RPMI7951 (cell line): ENCODE measurements at places on chromosomes 5 and 9. TPM values are rescaled to one million over a fixed set of nuclear protein-coding genes. Genes with fewer than 3 reads are reported as not detected.

DNA sequence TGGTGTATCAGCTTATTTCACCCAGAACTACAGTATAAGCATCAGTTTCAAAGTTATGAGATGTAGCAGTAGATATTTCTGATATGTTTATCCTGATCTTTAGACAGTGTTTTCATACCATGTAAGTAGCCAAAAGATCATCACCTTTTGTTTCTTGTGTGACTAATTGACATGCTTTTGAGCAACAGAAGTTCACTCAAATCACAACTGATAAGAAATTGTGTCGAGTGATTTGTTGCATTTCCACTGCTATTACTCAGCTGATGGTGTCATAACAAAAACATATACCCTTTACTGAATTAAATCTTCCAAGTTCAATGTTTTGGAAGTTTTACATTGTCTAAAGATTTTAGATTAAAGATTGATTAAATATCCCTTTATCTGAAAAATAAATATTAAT, 324.5 kb downstream of the TUSC1 start:
- DNase-seq: no peak

DNA sequence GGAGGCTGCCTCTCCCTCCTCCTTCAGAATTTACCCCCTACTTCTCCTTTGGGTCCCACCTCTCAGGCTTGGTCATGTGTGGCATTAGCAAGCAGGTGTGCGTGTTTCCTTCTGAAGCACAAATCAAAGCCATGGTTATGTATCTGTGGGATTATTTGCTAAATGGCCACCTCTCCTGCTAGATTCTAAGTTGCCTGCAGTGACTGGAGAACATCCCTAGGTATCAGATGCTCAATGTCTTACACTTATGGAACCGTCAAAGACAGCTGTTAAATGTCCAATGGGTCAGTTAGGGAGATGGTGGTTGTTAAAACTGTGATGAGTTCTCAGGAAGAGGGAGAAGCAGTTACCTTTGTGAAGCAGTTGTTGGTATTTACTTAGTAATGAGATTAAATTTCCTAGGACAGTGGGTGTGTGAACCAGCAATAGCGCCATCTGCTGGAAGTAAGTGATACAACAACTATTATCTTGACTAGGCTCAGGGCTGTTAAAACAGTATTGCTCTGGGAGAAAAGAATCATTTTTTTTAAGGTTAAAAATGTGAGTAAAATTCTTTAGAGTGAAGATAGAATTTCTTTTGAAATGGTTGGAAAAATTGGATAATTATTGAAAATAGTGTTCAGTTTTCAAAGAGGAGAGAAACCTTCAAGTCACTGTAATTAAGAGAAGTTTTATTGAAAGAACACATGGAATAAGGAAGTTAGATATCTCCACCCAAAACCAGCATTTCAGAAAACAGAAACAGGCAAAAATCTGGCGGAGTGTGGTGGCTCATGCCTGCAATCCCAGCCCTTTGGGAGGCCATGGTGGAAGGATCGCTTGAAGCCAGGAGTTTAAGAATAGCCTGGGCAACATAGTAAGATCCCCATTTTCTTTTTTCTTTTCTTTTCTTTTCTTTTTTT, 71.3 kb downstream of the TMC1 start:
- DNase-seq: peak; percentile 50

Gene ANKRD33B
- total RNA-seq: 0.36 and 0.59 TPM in 2 replicates

Gene RFX3
- total RNA-seq: 2.3 and 3.5 TPM in 2 replicates

Gene ARL10
- total RNA-seq: 1.3 and 1.4 TPM in 2 replicates

Gene SLC25A48
- not detected in 2 replicates for total RNA-seq
